ENCODE measurements at places on chromosomes 6 and 20.

GRCh38 chr6:163327921-163328320, 86.6 kb upstream of the QKI start:
- no peak for DNase-seq

DNA sequence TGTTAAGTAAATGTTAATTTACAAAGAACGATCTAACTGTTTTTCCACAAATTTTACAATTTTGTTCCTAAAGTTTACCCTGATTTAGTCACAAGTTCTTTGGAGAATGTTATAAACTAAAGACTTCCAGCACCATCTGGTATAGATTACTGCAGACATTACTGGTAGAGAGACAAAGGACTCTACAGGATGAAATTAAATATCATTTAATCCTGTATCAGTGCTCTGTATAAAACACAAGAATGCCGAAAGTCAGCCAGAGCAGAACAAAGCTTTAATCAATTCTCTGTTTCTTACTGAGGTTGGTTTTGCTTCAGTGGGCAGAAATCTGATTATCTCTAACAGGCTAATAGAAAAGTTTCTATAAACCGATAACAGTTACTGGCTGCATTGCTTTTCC, 763.6 kb downstream of the TENT5A start:
- no peak for DNase-seq

DNA sequence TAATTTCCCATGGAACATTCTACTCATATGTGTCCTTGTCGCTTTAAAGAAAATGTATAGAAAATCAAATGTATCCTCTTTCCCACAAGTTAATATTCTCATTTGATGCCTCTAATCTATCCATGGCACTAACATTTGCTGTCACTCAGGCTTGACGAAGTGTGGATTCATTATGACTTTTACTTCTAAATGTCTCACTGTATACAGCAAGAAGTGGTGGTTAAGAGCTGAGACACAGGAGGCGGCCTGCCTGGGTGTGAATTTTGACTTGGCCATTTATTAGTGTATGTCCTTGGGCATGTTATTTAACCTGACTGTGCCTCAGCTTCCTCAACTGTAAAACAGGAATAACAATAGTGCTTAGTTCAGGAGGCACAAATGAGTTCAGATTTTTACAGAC, 70.0 kb downstream of the TRMT6 start:
- no peak for DNase-seq

DNA sequence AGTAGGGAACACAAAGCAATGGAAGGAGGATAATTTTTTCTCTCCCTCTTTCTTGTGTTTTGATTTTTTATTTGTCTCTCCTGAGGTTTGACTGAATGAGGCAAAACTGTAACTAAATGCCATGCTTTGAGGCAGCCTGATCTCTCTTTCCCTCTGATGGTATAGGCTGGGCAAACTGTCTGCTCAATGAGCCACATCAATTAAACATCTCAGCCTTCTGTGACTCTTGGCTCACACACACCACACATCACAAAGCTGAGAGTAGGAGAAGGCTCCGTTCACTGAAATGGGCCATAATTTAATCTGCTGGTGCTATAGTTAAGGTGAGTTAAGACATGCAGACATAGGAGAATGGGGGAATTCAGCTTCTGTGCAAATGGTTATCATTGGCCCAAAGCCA, 28.1 kb upstream of the SCGN start:
- DNase-seq: no peak

DNA sequence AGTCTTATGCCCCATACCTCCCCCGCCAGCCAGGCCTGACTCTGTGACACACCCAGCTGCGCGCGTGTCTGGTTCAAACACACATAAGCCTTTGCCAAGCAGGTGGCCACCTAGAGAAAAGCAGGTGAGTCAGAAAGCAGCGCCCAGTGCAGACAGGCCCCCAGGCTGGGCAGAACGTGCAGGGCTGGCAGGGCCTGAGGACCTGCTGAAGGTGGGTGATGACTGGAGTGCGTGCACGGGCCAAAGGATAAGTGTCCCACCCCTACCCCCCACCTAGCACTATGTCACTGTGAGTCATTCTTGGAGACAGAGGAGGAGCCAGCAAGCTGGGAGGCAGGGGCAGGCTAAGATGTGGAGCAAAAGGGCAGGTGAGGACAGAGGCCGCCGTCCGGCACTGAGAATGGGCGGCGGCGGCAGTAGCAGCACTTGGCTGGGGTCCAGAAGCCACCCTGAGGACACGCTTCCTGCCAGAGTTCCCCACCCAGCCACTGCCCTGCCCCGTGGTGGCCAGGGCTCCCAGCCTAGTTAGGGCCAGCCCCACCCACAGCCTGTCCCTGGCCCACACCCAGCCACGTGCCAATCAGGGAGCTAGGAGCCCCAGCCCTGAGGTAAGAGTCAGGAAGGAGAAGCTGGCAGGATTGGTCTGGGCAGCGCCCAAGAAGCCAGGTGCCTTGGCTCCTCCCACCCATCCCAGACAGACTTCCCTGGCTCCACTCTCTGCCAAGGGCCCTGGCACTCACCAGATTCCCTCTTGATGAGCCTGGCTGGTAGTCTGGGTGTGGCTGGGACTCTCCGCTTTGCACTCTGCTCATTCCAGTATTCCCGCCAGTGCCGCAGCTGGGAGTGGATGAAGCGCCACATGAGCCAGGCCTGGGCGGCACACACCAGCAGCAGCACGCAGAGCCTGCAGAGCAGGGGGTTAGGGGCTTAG, 72.7 kb downstream of the TRAM2 start:
- peak; percentile 13 for DNase-seq

- DNase-seq: peak; percentile 32
These were observed 43.6 kb downstream of the REPS1 start for GRCh38 chr6:138944412-138944811.

DNA sequence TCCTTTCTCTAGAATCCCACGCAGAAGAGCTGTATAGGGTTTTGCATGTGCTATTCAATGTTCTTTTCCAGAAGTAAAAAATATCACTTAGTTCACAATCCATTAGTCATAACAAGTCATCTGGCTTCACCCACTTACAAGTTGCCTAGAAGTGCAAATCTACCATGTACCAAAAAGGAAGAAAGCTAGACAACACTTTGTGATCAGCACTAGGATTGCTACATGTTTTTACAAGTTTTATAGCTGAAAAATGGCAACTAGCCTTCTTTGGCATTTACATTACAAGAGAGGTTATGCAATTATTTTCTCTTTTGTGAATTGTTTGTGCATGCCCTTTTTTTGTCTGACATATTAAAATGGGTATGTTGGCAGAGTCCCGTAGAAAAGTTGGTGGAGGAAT, 85.6 kb upstream of the PTPRK start:
- no peak for DNase-seq

DNA sequence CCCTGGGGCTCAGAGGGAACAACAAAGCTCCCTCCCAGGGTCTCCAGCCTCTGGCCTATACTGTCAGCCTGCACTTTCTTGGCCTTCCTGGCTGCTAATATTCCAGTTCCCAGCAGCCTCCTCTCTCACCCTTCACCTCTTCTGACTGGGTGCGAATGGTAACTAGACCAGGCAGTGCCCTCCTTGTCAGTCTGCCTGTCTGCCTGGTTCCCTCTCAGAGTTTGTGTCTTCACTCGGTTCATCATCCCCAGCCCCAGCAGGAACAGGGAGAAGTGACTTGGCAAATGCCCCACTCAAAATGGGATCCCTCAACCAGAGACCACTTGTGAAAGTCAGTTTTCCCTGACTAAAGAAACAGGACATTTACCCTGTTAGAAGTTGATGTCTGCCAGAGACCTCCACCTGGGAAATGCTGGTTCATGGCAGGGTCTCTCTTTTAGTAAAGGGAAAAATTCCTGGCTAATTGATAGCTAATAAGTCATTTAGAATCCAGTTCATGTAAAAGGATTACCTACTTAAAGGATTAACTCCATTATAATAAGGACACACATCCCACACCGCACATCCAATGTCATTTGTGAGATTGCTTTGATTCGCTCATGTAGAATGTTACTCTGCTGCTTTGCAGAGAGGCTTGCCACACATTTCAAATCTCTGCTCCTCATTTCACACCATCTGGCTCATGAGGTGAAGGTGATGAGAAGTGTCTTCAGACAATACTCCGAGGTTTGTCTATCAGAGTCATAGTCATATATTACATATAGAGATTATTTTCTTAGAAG, 18.6 kb upstream of the MICB start:
- no peak for DNase-seq

- no peak for DNase-seq
These were observed 54.0 kb downstream of the TMEM242 start for GRCh38 chr6:157269261-157269794.

DNA sequence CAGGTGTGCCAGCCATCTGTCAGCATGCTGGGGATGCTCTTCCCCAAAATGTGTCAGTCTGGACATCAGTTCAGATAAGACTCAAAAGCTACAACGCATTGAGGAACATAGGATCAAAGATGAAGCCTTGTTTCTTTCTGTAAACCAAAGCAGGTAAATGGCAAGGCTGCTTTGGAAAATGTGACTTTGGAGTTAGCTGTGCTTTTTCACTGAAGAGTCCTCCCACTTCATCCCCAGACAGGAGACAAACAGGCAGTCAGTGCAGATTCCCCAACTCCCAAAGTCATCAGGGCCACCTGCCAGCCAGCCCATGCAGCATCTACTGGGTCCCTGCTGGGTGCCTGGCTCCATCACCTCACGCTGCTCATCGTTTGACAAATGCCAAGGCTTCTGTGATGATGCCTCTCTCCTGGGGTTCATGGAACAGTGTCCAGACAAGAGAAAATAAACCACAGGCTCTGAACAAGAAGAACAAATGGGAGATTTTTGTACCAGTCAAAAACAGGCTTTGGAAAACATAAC, 205.0 kb upstream of the BTBD3 start:
- no peak for DNase-seq

DNA sequence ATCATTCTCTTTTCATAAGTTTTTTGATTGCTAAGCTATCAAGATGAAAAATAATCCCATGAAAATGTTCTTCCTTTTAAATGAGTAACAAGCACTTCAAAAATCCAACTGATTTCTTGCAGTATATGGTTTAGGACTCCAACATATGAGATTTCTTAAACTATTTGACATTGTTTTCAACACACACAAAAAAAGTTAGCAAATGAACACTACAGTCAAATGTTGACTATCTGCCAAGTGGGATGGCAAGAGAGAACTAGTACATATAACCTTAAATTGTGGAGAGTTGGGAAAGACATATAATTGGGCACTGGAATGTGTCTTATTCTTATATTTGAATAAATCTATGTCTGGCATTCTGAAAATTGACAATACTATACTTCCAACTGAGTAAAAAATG, 15.6 kb downstream of the COL21A1 start:
- no peak for DNase-seq

GRCh38 chr20:50819349-50819748, 24.5 kb downstream of the BCAS4 start:
- DNase-seq: no peak

DNA sequence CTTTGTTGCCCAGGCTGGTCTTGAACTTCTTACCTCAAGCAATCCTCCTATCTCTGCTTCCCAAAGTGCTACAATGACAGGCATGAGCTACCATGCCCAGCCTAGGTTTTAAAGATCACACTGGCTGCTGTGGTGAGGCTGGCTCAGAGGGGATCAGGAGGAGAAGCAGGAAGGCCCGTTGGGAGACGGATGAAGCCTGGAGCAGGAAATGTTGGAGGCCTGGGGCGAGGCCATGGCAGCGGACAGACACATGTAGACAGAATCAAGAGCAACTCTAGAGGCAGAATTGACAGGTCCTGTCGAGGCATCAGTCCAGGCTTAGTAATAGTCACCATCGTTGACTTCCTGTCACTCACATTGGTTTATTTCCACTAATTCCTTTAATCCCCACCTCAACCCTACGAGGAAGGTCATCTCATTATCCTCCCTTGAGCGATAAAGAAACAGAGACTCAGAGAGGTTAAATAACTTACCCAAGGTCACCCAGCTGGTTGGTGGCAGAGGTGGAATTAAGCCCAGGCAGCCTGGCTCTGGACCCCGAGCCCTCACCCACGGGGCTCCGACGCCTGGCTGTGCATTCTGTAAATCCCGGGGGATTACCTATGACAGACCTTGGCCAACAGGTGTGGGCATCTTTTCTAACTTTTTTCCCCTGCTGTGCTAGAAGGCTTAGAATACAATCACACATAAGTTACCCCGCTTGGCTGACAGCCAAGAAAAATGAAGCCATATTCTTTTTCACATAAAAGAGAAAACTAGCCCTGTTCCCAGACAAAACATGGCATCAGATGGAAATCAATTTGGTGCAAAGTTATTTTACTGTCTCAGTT, 113.4 kb downstream of the EYA2 start:
- DNase-seq: no peak

DNA sequence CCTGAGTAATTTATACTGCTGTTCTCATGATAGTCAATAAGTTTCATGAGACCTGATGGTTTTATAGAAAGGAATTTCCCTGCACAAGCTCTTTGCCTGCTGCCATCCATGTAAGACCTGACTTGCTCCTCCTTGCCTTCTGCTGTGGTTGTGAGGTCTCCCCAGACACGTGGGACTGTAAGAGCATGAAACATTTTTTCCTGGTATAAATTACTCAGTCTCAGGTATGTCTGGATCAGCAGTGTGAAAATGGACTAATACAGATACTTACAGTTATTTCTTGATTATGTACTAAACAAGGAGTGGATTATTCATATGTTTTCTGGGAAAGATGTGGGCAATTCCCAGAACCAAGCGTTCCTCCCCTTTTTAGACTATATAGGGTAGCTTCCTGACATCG, 1.9 kb upstream of the TRIM38 start:
- DNase-seq: no peak

- DNase-seq: peak; percentile 65
These were observed 98.7 kb downstream of the TSHZ2 start for GRCh38 chr20:53070706-53071392.

- DNase-seq: no peak
These were observed 87.9 kb upstream of the BMP5 start for GRCh38 chr6:55963301-55963700.

DNA sequence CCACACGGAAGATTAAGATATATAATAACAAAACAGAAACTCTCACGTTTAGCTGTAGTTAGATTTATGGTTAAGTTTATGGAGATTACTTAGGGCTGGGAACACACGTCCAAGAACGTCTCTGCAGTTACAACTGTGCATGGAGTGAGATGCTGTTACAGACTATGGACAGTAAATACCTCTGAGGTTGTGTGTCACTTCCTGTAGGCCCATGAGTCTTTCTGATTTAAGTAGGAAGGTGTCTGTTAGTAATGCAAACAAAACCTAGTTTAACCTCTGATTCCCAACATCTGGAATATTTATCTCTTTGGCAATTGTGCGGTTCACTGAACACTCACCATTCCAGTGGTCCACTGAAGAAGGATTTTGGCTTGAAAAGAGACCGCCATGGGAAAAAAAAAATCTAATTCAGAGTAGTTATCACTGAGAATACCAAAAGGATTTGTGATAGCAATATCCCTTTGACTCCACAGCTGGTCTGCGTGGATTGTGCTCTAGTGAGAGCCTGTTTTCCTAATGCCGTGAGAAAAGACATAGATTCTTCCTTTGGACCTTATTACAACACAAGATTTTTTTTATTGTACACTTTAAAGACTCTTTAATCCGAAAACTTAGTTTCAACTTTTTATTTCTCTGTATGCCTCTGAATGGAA, 478.2 kb upstream of the CITED2 start:
- no peak for DNase-seq
